ENCODE measurements at places on chromosomes 6 and 20.

- DNase-seq: no peak
These were observed 186.0 kb upstream of the POU3F2 start for GRCh38 chr6:98648211-98648914.

- DNase-seq: no peak
These were observed 8.3 kb downstream of the COX7A2 start for GRCh38 chr6:75235271-75235670.

DNA sequence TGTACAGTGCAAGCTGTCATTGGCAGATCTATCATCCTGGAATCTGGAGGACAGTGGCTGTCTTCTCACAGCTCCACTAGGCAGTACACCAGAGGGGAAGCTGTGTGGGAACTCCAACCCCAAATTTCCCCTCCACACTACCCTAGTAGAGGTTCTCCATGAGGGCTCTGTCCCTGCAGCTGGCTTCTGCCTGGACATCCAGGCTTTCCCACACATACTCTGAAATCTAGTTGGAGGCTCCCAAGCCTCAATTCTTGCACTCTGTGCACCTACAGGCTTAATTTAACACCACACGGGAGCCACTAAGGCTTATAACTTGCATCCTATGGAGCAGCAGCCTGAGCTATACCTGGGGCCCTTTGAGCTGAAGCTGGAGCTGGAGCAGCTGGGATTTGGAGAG, 43.0 kb upstream of the TRIM39 start:
- DNase-seq: no peak

DNA sequence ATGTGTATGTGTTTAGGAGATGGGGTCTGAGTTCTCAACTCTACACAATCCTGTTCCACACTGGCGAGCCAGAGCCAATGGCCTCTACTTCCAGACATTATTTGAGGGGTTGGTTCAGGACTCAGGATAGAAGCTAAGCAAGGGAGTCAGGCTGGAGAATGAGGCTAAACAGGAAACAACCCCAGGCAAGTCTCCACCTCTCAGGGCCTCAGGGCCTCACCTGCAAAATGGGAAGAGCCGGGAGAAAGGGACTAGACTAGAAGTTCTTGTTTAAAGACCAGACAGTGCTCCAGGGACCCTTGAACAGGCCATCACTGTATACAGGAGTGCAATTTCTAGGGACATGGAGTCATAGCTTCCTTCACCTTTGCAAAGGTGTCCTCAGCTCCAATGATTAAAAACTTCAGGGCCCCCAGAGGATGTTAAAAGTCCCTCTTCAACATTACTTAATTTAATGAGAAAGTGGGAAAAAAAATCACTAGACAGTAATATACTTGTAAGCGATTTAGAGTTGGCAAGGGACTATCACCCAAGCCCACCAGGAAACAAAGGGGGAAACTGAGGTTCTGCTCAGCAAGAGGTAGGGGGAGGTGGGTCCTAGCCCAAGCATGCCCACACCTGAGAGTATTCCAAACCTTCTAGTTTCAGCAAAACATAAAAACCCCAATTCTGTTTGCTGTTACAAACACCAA, 41.7 kb downstream of the ZMYND8 start:
- no peak for DNase-seq

DNA sequence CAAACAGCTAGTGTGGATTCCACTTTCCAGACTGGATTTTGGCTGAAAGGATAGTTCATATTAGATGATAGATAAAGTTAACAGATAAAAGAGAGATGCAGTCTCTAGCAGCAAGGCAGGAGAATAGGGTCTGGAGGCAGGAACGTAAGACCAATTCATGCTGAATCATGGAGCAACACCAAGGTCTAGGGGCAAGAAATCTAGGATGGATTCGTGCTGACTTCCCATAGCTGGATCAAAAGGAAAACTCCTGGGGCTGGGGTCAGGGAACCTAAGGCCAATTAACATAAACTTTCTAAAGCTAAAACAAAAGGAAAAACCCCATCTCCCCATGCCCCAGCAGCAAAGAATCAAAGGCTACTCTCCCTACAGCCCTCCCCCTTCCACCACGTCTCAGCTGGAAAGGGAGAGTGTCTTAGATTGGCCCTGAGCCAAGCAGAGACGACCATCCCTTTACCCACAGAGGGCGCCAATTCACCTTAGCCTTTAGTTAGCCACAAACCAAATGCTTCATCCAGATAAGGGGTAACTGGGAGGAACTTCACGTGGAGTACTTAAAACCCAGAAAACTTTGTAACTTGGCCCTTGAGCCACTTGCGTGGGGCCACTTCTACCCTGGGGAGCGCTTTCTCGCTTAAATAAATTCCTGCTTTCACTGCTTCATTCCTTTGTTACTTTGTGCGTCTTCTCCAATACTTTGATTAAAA, 7.6 kb downstream of the TREM1 start:
- peak; percentile 55 for DNase-seq

- no peak for DNase-seq
These were observed 603 bp upstream of the RAB23 start for GRCh38 chr6:57222743-57223077.

- no peak for DNase-seq
These were observed 421.2 kb upstream of the HTR1E start for GRCh38 chr6:86516087-86516486.

DNA sequence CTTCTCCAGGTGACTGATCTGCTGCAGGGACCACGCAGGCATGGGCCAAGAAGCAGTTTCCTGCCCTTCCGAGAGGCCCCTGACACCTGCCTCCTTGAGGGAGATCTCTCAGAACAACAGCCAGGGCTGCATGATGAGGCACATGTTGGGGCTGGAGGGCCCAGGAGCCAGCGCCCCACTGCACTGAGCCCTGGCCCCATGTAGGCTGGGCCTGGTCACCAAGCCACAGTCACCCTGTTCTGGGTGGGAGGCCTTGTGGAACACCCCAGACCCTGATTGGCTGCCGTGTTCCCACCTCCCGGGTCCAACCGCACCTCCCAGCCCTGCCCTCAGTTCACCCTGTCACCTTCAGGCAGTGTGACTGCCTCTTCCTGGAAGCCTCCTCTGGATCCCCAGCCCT, 174.2 kb downstream of the TAF4 start:
- no peak for DNase-seq
